ENCODE measurements at places on chromosomes 3 and 15.

GRCh38 chr3:98734735-98735134, 28.4 kb upstream of the ST3GAL6 start:
- DNase-seq = no peak

DNA sequence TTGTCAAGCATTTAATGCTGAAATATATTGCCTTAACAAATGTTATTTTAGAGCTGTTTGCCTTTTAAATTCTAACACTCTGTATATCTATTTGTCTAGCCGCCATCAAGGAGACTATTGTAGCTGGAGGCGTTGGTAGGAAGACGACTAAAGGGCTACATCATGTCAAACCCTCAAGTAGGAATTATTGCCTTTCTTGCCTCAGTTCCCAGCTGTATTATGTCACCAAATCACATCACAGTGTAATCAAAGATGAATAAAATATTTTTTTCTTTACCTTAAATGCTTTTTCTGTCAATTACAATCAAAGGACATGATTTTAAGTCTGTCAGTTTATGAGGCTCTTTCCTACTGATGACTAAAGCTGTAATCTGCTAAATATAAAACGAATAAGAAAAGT, 233.1 kb downstream of the ZIC4 start:
- no peak for DNase-seq

GRCh38 chr15:85312486-85312885, 67.9 kb upstream of the AKAP13 start:
- peak; percentile 63 for DNase-seq

DNA sequence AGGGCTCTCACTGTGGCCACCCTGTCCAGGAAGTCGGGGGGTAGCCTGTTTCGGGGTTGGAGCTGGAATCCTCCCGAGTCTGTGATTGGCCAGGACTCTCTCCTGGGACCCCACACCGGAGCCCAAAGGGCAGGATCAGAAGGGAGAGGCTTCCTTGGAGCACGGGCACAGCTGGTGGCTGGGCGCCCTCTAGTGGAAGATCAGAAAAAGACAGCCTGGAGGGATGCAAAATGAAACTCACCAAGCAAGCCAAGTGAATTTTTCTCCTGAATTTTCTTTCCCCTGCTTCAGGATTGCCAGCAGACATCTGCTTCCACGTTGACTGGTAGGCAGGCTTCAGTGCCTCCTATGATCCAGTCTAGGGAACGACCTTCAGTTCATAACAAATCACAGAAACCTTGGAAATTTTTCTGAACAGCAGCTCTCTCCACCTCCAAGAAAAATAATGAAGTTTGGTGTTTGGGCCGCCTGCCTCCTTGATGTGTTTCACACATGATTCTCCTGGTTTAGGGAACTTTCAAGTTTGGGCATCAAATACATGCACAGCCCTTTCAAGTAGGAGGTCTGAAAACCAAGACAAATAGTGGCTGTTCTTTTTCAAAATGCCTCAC, 224.6 kb downstream of the VPS13C start:
- DNase-seq = peak; percentile 9

DNA sequence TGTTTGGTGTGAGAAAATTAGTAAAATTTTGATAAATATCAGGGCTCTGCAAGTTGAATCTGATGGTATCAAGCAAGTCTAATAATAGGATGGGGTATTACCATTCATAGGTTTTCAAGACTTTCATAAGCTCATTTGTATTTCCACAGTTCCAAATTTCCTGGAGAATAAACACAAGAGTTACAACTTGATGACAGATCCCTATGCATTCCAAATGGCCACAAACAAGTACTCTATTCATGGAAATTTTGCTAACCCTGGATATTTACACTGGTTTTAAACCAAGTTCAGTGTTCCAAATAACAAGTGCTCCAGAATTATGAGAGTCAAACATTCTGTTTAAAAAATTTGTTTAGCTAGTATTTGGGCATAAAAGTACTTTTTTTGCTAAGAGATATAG, 75.0 kb upstream of the CNTN6 start:
- DNase-seq = no peak

- no peak for DNase-seq
Observed at GRCh38 chr15:62637950-62638619, 404.5 kb upstream of the TPM1 start.

GRCh38 chr3:85586018-85586417, 627.2 kb downstream of the CADM2 start:
- no peak for DNase-seq

- DNase-seq = no peak
Observed at GRCh38 chr15:40060236-40060961, 21.4 kb upstream of the SRP14 start.

- no peak for DNase-seq
Observed at GRCh38 chr3:30347679-30348216, 258.7 kb upstream of the TGFBR2 start.

- no peak for DNase-seq
Observed at GRCh38 chr15:71610728-71611552, 199.4 kb upstream of the NR2E3 start.

- no peak for DNase-seq
Observed at GRCh38 chr3:193932576-193932975, 203.4 kb upstream of the HES1 start.

DNA sequence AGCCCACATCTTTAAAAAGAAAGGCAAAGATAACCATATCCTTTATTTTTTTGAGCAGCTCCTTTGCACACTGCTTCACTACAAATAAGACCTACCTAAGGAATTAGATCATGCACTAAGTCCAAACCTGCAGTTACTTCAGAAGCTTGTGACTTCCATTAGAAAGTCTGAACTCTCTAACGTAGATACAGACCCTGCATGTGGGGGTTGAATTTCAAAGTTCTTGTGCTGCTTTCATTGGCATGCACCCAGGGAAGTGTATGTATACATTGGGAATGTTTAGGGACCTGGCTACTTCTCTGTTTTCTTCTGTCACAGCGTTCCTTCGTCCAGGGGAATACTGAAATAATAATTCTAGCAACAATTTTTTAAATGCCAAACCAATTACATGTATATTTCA, 185.2 kb upstream of the IL12A start:
- no peak for DNase-seq

- no peak for DNase-seq
Observed at GRCh38 chr15:93830221-93831080, 400.9 kb upstream of the MCTP2 start.

DNA sequence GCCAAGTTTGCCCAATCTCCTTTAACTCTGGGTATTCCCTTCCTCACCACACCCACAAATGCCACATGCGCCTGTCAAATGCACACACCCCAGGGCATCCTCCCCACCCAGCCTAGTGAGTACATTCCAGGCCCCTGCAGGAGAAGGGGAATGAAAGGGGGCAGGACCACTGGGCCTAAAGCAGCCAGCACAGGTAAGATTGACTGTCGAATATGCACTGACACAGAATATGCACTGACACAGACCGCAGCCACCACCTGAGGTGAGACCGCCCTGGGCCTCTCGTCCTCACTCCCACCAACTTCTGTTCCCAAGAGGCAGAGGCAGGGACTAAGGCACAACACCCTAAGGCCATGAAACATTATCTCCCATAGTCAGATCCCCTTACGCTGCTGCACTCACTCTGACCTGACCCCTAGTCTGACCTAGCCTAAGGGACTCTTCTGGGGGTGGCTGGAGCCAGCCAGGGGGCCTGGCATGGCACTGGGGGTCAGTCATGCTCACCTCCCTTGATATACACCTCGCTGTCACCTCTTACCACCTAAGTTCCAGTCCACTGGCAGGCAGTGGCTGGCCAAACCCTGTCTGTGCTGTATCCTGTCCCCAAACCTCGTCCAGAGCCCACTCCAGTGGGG, 10.8 kb downstream of the AP3B2 start:
- no peak for DNase-seq

DNA sequence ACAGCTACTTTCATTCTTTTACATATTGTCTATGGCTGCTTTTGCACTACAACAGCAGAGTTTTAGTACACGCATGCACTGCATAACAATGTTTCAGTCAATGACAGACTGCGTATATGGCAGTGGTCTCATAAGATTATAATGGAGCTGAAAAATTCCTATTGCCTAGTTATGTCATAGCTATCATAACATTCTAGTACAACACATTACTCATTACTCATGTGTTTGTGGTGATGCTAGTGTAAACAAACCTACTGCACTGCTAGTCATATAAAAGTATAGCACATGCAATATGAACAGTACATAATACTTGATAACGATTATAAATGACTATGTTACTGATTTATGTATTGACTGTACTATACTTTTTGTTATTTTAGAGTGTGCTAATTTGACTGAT, 47.9 kb downstream of the QTRT2 start:
- no peak for DNase-seq

DNA sequence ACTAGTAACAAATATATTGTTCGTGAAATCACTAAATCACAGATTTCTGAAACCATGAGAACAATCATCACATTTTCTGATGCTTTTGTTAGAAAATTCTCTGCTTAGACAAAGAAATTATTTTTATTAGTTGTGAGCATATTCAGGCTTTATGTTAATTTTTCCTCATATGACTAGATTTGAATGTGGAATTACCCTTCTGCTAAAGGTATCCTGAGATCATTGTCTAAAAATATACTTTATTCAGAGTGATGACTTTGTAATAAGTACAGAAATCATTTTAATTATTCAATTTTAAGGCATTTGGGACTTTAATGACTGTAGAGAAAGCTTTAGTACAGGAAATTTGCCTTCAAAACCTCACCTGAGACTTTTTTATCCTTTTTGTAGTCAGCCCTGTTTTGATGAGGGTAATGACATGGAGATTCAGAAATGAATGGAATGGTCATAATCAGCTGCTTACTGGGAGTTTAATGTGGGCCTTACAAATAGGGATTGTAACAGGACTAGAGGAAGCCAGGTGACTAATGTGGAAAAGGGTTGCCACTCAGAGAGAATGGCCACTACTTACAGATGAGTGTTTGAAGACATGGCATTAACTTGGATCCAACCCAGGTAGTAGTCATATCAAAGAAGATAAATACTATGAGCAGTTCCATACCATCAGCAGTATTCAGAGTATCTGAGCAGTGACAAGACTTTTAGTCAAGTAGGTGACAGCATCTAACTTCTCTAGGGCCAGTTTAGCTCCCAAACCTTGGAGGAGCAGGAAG, 148.3 kb downstream of the MBNL1 start:
- DNase-seq = no peak

DNA sequence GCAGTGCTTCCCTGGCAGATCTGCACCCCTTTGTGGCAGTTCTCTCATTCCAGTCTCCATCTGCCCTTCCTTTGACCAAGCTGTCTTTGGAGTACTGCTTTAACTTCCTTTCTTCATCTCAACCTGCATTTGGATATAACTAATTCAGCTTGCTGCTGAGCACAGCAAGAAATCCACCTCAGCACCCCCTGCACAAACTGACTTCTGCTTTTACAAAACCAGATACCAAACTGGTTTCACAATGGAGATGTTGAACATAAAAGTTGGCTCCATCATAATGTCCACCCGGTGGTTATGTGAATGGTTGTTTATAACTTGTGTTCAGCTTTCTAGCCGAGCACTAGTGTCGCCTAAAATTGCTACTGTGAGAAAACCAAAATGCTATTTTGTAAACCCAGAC, 341.1 kb upstream of the SEMA6D start:
- no peak for DNase-seq

GRCh38 chr3:62131620-62132019, 241.7 kb downstream of the FEZF2 start:
- no peak for DNase-seq

DNA sequence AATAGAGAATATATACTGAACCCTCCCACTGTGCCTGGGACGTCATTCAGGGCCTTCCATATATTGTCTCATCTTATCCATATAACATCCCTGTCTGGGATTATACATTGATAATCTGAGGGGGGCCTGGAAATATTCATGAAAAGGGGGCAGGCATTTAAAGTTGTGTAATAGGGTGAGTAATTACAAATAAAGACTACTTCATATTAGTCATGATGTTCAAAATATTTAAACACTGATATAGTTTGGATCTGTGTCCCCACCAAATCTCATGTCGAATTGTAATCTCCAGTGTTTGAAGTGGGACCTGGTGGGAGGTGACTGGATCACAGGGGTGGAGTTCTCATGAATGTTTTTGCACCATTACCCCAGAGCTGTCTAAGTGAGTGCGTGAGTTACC, 97.8 kb downstream of the AQP9 start:
- DNase-seq = no peak

DNA sequence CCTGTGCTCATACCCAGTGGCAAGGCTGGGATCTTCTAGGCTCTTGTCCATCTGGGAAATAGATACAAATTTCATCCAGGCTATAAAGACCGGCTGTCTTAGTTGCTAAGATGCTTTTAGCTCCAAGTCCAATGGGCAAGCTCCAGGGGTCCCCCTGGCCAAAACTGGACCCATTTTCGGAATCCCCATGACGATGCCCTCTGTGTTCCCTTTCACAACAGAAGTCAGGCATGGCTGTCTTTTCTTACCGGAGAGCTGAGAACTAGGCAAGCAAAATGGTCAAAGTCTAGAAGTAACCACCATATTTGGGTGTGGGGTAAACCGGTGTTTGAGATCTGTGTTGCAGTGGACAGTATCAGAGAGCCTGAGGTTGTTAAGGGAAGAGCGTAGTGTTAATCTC, 1.0 kb downstream of the GLYCTK start:
- DNase-seq = no peak

DNA sequence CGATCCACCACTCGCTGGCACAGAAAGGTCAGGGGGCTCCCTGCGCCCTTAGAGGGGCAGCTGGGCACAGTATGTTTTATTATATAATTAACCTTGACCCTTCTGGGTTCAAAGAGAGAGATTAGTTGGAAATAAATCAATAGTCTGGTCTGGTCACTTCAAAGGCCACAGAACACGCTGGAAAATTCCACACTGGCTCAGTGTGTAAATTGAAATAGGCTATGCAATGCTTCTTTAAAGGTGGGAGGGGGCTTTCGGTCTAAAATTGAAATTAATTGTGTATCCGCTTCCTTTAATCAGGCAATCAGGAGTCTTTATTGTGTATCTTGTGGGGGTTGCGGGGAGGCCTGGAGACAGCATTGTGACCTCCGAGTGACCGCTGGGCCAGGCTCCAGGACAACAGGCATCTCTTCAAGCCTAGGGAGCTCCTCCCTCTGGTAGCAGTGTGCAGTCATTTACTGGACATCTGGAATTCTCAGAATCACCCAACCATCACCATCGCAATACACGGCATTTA, 8.0 kb downstream of the RNU5B-1 start:
- no peak for DNase-seq

DNA sequence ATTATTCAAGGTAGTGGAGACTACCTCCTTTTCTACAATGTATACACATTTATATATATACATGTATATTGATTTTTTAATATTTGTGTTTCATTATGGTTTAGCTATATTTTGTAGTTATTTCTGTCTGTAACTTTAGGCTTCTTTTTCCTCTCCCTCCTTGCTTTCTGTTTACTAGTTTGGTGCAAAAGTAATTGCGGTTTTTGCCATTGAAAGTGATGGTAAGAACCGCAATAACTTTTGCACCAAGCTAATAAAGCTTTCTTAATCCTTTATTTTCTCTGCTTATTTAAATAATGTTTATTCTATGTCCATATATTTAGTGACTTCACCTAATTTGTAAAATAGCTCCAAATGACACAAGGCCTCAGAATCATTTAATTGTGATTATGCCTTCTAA, 195.3 kb upstream of the PLSCR5 start:
- DNase-seq = no peak

GRCh38 chr15:87722941-87723691, 533.4 kb downstream of the NTRK3 start:
- DNase-seq = no peak
